ENCODE measurements at places on chromosomes 4 and X.

- no peak for DNase-seq
These were observed 81.9 kb downstream of the HCCS start for GRCh38 chrX:11193035-11193469.

GRCh38 chr4:81914623-81915022 lies 442.9 kb upstream of the RASGEF1B start:
- no peak for DNase-seq

DNA sequence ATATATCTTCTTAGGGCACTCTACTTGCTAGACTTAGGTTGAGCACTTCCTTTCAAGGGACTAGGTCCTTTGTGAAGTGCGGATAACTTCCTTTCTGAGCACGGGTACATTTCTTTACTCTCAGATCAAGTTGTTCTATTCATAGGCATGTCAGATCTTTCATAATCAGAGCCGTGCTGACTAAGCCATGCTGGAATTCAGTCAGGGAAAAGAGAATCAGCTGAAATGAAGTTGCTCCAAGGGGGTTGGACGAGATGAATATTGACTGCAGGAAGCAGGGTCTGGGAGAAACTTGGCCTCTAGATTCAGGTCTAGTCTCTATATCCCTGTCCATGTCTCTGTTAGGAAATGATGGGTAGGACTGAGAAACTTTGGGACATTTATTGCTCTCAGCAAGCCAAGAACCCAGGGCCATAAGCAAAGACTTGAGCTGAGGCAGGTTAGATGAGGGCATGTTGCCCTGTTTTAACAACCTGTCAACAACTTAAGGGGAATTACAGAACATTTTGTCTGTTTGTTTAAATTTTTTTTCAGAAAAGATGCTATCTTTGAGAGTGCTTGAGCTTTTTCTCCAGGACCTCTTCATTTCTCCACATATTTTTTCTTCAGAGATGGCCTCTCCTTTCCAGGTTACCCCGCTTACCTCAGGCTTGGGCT lies 28.3 kb downstream of the AREG start:
- DNase-seq, result no peak

DNA sequence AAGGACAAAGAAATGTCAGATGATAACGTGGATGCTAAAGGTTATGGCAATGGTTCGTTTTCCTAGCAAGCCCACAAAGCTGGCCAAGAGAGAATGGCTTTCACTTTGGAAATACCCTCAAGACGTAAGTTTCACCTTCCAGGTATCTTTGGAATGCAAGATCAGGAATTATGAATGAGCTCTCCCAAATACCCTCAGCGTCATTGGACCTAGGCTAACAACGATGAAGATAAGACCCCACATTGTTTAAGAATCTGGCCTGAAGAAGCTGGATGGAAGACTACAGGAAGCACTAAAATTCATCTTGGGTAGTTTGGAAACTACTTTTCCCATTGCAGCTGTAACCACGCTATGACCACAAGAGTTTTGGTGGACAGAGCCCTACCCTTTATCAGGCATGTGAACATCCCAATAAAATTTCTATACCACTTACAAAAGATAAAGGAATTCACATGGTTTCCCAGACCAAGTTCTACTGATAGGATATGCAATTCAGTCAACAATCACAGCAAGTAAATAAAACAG lies 111.9 kb downstream of the KDR start:
- DNase-seq, result no peak

- DNase-seq, result no peak
These were observed 199.7 kb upstream of the MAMLD1 start for GRCh38 chrX:150163221-150163930.

DNA sequence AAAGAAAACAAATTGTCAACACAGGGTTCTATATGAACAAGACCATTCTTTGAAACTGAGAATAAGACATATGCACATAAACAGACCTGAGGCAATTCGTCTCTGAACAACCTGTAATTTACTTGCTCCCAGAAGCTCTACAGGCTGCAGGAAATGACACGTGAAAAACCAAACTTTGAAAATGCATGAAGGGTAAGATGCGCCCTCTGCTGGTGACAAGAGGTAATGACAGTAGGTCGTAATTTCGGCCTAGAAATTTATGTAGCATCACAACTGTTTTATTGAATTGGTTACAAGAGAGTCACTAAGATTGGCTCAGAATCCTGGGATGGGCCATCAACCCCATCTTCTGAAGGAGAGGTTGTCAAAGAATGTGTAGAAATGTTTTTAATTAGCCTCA lies 276.5 kb downstream of the PPP4R3C start:
- no peak for DNase-seq

DNA sequence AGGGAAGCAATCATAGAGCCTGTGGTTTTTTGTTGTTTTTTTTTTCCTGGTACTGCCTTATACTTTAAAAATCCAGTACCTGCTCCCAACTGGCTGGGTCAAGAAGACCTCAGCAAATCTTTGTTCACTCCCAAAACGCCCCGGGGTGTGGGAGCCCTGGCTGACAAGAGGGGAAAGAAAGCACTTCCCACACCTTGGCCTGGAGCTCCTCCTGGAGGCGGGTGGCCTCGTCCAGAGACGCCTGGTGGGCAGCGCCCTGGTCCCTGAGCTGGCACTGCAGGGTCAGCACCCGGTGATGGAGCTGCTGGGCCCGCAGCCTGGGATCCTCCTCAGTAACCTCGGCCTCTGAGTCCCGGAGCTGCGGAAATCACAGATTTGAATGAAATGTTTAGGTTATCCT lies 38.2 kb downstream of the C4orf50 start:
- no peak for DNase-seq

DNA sequence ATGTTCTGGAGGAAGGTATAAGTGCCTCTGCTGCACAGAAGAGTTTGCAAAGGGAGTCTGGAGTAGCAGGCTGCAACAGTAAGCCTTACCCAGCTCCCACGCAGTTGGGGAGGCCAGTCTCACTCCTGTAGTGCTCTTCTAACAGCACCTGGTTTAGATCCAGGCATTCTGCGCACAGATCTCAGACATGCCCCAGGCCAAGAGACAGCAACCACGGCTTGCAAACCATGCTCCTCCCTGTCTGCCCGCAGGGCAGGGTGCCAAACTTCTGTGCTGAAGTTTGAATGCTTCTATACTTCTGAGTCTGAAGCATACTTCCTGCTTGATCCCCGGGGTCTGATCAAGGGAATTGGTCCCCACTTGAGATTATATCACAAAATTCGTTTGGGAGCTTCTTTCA lies 106.3 kb downstream of the LINC00632 start:
- DNase-seq, result peak; percentile 18

DNA sequence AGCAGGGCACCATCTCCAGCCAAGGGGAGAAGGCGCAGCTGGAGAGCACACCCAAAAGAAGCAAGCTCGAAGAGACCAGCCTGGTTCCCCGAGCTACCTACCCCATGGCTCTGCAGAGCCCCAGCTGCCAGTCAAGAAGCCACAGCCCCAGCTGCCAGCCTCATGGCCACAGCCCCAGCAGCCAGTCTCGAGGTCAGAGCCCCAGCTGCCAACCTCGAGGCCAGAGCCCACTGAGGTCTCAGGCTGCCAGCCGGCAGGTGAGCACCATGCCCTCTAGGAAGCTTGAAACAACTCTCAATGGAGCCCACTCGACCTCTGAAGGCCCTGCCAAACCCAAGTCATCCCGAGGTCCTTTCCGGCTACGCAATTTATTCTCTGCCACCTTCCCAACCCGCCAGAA lies 27.0 kb upstream of the PRPS1 start:
- no peak for DNase-seq

GRCh38 chr4:1591107-1591506 lies 93.0 kb downstream of the FAM53A start:
- DNase-seq, result no peak

- no peak for DNase-seq
These were observed 17.0 kb upstream of the TMEM33 start for GRCh38 chr4:41918278-41918677.

GRCh38 chr4:120725639-120726580 lies 196.6 kb downstream of the PRDM5 start:
- no peak for DNase-seq

GRCh38 chr4:79087071-79087470 lies 147.8 kb upstream of the PAQR3 start:
- no peak for DNase-seq

DNA sequence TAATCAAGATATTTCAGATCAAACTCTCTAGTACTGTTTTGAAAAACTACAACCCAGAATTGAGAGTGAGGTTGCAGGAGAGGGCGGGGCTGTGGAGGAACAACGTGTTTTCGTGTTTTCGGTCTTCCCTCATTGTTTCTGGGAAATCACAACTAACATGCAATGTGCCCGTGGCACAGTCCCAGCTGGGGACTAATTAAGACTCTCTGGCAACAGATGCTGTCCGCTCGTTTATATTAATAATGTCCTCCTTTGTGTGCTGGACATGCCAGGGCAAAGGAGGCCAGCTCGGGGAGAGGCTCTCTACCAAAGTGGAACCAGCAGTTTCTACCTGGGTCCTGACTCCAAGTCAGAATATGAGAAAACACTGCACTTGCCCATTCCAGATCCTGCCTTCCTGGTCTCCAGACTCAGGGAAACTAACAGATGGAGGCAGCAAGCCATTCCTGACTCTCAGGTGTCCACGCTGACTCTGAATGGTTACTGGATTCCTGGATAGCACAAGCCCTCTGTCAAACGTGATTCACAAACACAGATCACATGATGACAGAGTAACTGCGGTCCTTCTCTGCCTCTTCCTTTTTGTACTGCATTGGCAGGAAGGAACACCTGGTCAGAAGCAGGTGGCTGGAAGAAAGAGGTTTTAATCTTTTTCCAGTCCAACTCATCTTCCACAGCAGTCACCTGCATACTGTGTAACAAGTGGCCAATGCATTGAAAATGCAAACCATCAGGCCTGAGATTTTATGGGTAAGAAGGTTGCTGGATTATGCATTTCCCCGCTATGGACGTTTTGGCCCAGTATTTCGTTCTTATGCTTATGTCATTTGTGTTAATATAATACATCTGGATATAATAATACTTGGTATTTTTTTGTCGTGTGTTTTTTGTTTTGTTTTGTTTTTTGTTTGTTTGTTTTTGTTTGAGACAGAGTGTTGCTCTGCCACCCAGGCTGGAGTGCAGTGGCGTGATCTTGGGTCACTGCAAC lies 65.0 kb downstream of the COQ2 start:
- DNase-seq, result no peak

- DNase-seq, result no peak
These were observed 114.5 kb downstream of the SLC10A7 start for GRCh38 chr4:146407257-146407656.

- DNase-seq, result no peak
These were observed 1.9 kb downstream of the TLR7 start for GRCh38 chrX:12868747-12869146.

DNA sequence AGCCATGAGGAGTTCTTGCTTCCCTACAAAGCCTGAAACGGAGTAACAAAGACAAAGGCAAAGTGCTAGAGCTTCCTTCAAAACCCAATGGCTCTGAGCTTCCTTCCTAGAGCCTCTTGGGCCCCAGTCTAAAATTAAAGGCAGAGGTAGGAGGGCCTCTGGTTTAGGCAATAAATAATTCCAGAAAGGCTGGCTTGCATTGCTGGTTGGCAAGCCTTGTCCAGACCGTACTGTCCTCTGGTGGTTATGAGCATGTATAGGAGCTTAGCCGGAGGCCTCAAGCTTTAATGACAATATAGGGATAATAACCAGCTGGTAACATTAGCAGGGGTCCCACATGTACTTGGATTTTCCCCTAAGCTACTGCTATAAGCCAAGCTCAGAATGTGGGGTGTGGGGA lies 237.3 kb downstream of the AR start:
- no peak for DNase-seq

DNA sequence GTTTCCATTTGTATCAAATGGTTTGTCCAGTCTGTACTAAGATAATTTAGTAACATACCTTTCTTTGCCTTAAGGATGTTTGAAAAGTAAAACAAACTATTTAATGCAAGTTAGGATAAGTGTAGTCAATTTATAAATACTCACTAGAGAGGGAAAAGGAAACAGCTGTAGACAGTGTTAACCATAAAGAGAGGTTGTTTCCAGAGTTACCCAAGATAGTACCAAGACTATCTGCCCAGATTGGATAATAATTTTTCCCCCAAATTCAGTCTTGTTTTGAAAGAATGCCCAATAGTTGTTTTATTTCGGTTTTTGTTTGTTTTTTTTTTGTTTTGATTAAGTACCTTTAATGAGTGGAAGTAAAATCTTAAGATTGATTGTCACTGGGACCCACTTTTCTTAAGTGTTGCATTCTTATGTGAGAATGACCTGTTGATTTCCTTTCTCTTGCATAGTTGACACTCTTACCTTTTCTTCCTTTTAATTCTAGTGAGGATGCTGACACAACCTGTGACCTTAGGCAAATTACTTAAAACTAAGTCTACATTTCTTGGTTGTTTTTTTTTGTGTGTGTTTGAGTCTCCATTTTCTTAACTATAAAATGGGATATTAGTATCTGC lies 12.8 kb downstream of the AFF1 start:
- no peak for DNase-seq

DNA sequence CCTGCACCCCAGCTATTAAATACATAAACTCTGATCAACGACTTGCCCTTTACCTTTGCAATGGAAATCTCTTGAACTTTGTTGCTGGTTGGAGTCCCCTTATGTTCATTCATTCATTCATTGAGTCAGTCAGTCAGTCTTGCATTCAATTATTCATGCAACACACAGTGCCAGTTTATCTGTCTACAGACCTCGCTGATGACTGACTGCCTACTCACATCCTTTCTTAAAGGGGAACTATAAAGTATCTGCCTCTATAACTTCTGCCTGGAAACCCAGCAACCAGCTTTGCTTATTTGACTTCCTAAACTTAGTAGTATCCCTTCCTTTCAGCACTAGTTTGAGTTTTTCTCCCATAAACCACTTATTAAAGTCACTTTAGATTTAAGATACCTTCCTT lies 620.8 kb upstream of the ADGRL3 start:
- DNase-seq, result no peak

DNA sequence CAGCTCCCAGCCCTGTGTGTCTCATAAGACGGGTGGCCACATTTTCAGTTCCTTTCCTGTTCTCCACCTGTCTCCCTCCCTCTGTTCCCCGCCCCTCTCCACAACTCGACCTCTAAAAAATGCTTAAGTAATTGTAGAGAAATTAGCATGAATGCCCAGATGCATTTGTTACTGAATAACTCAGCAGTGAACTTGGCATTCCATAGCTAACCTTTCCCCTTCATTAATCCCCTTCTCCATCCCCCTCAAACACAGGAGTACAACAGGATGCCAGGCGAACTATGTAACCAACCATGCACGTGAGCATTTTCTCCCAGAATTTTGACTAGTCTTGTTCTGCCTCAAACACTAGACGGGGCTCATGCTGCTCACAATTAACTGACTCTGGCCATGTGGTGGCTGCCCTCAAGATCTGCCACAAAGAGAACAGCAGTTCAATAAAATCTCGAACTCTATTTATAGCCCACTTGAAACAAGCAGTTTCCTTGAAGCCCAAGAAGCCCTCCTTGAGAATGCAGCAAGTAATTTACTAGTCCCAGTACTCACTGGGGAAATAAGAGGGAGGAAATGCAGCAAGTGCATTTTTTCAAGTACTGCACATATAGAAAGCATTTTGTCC lies 351.2 kb downstream of the ARHGAP24 start:
- DNase-seq, result no peak

GRCh38 chr4:6298035-6298434 lies 28.4 kb downstream of the WFS1 start:
- no peak for DNase-seq

DNA sequence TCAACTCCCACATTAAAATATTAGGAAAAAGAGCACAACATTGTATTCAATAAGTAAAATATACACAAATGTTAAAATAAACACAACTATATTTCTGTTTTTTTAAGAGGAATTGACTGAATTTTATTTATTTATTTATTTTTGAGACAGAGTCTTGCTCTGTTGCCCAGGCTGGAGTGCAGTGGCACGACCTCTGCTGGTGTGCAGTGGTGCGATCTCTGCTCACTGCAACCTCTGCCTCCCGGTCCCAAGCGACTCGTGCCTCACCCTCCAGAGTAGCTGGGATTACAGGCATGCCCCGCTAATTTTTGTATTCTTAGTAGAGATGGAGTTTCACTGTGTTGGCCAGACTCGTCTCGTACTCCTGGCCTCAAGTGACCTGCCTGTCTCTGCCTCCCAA lies 31.4 kb downstream of the TEX13A start:
- no peak for DNase-seq

All from T1000 (cell line).